ENCODE measurements at places on chromosomes 1 and 21.

DNA sequence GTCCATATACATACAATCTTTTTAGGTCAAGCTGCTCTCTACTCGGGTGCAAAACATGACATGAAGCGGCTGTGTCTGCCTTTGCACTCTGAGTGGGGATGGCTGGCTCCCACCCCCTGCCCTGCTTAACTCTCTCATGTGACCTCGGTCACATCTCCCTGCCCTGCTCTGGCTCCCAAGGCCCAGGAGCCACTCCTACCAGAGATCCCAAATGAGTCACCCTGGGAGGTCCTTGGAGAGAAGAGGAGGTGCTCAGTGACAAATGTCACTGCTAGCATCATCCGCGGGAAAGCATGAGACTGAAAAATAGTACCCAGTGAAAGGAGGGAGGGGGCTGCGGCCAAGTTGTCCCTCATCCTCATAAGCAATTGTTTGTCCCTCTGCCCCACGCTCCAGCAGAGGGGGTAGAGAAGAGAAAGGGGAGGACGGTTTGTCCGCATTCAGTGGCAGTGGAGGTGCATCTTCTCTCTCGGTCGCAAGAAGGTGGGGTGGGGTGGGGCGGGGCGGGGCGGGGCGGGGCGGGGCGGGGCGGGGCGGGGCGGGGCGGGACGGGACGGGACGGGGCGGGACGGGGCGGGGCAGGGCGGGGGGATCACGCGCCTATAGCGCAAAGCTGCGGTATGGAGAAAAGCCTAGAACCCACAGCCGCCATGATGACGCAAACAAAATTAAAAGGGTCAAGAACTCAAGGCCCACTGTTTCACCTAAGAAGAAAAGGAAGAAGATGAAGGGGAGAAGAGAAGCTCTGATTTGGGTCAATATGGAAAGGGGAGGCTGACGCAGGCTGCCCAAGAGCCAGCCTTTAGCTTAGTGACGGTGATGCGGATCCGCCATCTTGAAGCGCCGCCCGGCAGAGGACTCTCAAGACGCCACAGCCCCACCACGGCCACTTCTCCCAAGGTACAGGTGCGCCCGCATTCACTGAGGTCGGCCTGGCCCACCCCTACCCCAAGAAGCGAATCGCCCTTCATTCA lies 66.2 kb downstream of the CD46 start:
- no peak for DNase-seq

- no peak for DNase-seq
Measured at GRCh38 chr1:16017461-16018303, at the start of gene HSPB7. Gene HSPB7 (minus strand): TSS chr1:16018043. CDS start chr1:16017963, 80 bp downstream.

DNA sequence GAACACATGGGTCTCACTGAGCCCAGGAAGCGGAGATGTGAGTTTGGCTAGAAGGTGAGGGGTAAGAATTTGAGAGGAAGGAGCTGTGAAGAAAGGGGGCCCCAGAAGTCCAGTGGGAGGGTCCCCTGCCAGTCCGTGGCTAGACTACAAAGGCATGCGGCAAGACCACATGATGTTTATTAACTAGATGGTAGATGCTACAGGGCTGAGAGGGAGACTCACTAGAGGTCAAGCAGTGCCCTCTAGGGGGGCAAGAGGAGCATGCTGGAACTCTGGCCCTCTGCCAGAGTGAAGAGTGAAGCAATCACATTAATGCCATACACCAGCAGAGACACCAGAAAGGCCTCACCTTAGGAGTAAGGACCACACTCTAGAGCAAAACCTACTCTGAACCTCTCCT lies 12.2 kb downstream of the KIAA0319L start:
- peak; percentile 29 for DNase-seq

- DNase-seq: no peak
Measured at GRCh38 chr1:64912191-64912590, 54.2 kb downstream of the JAK1 start.

- no peak for DNase-seq
Measured at GRCh38 chr1:61082311-61083012, at the start of gene NFIA. Gene NFIA (plus strand): TSS chr1:61082561.

- DNase-seq: no peak
Measured at GRCh38 chr1:17828991-17829390, 73.9 kb downstream of the ACTL8 start.
